Stimulated activated CD4-positive, alpha-beta T cell treated with anti-CD3 and anti-CD28 coated beads, TNF-alpha, amount 100 ng/mL, for 1 hour (primary cell): ENCODE measurements at places on chromosomes 16 and 17.

DNA sequence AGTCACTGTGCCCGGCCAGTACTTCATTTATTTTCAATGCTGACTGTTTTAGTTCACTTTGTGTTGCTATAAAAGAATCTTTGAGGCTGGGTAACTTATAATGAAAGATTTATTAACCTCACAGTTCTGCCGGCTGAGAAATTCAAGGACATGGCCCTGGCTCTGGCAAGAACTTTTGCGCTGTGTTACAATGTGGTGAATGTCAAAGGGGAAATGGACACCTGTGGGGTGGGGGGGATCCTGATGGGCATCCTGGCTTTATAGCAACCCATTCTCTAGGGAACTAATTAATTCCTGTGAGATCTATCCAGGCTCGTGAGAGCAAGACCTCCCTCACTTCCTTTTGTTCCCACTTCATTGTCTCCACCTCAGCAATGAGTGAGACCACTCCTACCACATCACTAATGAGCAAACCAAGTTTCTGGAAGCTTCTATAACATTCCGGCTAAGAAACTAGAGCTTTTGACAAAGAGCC, 17.1 kb upstream of the CDH3 start:
- DNase-seq: no peak

- DNase-seq: no peak
Observed at GRCh38 chr16:26335236-26335853, 643.6 kb downstream of the HS3ST4 start.

GRCh38 chr16:85413691-85414663, 199.1 kb upstream of the GSE1 start:
- no peak for DNase-seq

DNA sequence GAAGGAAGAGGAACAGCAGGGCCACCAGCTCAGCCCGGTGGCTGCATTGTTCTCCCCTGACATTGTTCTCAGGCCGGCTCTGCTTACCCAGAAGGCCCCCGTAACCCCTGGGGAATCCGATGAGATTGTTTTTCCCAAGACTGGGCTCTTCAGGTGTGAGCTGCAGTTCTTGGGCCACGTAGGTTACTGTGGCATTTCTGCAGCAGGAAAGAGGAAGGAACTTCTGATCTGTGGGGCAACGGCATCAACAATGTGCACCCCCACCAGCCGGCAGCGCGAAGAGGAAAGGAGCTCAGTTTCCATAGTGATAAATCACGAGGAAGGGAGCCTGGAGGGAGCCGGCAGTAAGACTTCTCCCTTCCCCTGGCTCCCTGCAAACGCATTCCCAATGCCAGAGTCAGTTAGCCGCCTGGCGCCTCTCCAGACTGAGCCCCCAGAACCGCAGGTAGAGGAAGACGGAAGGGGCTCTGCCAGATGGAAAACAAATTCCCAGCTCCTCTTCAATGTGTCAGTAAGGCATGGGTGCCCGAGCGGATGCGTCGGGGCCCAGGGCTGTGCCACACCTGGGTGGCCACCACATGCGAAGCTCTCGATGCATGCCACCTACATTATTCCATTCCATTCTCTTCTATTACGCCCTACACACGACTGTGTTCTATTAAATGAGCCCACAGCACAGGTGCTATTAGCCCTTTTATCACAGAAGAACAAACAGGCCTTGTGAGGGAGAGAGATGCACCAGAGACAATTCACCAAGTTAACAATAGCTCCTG, 21.5 kb upstream of the PECAM1 start:
- DNase-seq: no peak
